ENCODE measurements at places on chromosomes 7 and 10.

DNA sequence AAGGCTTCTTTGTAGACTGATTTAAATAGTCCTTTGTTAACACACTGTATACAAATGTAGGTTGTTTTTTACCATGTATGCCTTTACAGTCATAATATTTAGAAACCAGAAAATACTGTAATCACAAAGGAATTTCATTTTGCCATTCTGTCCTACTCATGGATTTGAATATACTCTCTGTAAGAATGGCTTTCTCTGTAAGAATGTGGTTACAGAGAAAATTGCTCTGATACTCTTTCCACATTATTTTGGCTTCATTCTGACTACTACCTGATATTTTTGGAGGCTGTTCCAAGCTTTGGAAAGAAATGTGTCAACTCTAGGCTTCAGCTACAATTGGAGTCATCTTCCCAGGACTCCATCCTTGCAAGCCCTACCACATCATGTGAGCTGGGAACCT is 23.5 kb downstream of the CH25H start:
- no peak for DNase-seq
- no peaks in the 10 kb centered on the region for H3K36me3 ChIP-seq
- H3K27ac ChIP-seq: no peak overlapping the region
- H3K4me3 ChIP-seq: no peak overlapping the region
- no peaks in the 10 kb centered on the region for H3K4me1 ChIP-seq
- H3K27me3 ChIP-seq: no peaks in the 10 kb centered on the region

GRCh38 chr7:98800996-98801395 is 68.8 kb downstream of the TMEM130 start:
- H3K36me3 ChIP-seq: no peaks in the 10 kb centered on the region
- H3K27me3 ChIP-seq: no peaks in the 10 kb centered on the region
- H3K27ac ChIP-seq: no peak overlapping the region
- H3K4me1 ChIP-seq: peaks cover 4% of the 10 kb centered on the region
- no peak overlapping the region for H3K4me3 ChIP-seq
- no peak for DNase-seq

DNA sequence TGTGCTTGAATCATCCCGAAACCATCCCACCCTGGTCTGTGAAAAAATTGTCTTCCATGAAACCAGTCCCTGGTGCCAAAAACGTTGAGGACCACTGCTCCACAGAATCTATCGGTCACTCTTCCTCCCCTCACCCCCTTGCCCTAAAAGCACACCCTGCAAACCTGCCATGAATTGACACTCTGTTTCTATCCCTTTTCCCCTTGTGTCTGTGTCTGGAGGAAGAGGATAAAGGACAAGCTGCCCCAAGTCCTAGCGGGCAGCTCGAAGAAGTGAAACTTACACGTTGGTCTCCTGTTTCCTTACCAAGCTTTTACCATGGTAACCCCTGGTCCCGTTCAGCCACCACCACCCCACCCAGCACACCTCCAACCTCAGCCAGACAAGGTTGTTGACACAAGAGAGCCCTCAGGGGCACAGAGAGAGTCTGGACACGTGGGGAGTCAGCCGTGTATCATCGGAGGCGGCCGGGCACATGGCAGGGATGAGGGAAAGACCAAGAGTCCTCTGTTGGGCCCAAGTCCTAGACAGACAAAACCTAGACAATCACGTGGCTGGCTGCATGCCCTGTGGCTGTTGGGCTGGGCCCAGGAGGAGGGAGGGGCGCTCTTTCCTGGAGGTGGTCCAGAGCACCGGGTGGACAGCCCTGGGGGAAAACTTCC is 784 bp upstream of the SERPINE1 start:
- H3K4me3 ChIP-seq: no peak overlapping the region
- peaks cover 56% of the 10 kb centered on the region for H3K4me1 ChIP-seq
- peaks cover 9% of the 10 kb centered on the region for H3K36me3 ChIP-seq

DNA sequence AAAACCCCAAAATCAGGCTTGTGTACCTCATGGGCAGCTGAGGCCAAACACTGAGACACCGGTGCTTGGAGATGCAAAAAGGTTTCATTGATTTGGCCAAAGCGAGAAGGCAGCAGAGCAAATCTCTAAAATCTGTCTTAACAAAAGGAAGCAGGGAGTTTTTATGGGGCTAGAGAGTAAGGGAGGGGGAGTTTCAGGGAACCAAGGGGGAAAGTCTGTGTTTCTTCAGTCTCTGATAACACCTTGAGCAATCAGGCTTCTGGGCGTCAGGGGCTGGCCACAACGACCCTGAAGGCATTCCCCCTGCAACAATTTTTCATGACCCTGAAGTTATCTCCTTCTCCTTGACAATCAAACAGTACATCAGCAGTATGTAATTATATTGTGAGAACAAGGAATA is 2.7 kb upstream of the ZNF786 start:
- H3K4me1 ChIP-seq: peaks cover 10% of the 10 kb centered on the region
- H3K27ac ChIP-seq: peak overlapping the region; percentile 61
- peaks cover 2% of the 10 kb centered on the region for H3K36me3 ChIP-seq
- no peak overlapping the region for H3K4me3 ChIP-seq
- H3K27me3 ChIP-seq: no peaks in the 10 kb centered on the region

GRCh38 chr10:97406064-97406463 is 4.9 kb upstream of the RRP12 start:
- no peak for DNase-seq
- no peak overlapping the region for H3K27ac ChIP-seq
- H3K4me3 ChIP-seq: no peak overlapping the region
- peaks cover 6% of the 10 kb centered on the region for H3K4me1 ChIP-seq
- no peaks in the 10 kb centered on the region for H3K36me3 ChIP-seq

GRCh38 chr10:110632591-110633215 is 11.4 kb upstream of the RBM20 start:
- no peak for DNase-seq
- peaks cover 3% of the 10 kb centered on the region for H3K4me1 ChIP-seq
- H3K36me3 ChIP-seq: no peaks in the 10 kb centered on the region

- H3K4me1 ChIP-seq: no peaks in the 10 kb centered on the region
- no peaks in the 10 kb centered on the region for H3K27me3 ChIP-seq
- DNase-seq: no peak
- no peak overlapping the region for H3K4me3 ChIP-seq
- H3K27ac ChIP-seq: no peak overlapping the region
- no peaks in the 10 kb centered on the region for H3K36me3 ChIP-seq
Observed at GRCh38 chr7:121166916-121167315, 161.9 kb upstream of the WNT16 start.

GRCh38 chr7:44607141-44608068 is 978 bp downstream of the OGDH start:
- peak overlapping the region; percentile 45 for H3K27ac ChIP-seq
- no peaks in the 10 kb centered on the region for H3K36me3 ChIP-seq
- peak overlapping the region; percentile 98 for H3K4me3 ChIP-seq
- no peaks in the 10 kb centered on the region for H3K27me3 ChIP-seq
- DNase-seq: no peak

DNA sequence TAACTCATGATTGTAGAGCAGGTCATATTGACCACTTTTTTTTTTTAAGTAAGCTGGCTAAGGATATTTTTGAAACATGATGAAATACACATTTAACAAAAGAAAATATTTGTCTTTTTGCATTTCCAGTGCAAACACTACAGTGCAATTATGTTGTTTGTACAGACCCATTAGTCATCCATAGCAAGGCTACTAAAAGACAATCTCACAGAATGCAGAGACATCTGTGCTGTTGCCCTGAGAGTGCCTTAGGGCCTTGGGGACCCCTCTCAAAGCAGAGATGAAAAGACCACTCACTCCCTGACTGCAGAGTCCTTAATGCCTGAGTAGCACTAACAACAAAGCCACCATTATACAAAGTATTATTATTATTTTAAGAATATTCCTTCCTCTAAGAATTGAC is 104.5 kb downstream of the NRCAM start:
- no peaks in the 10 kb centered on the region for H3K36me3 ChIP-seq
- no peak overlapping the region for H3K27ac ChIP-seq
- no peaks in the 10 kb centered on the region for H3K27me3 ChIP-seq
- H3K4me1 ChIP-seq: no peaks in the 10 kb centered on the region

DNA sequence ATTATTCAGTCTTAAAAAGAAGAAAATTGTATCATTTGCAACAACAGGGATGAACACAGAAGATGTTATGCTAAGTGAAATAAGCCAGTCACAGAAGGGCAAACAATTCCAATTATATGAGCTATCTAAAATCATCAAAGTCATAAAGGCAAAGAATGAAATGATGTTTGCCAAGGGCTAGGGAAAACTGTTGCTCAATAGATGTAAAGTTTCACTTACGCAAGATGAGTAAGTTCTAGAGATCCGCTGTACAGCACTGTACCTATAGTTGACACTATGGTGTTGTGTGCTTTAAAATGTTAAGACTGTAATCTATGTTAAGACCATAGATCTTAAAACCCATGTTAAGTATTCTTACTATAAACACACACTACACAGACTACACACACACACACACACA is 904.6 kb upstream of the LRRN3 start:
- no peak overlapping the region for H3K4me3 ChIP-seq
- no peaks in the 10 kb centered on the region for H3K36me3 ChIP-seq
- H3K27ac ChIP-seq: no peak overlapping the region
- peak; percentile 61 for DNase-seq
- H3K27me3 ChIP-seq: no peaks in the 10 kb centered on the region

GRCh38 chr10:125021686-125022344 is 79.9 kb downstream of the ZRANB1 start:
- H3K27me3 ChIP-seq: no peaks in the 10 kb centered on the region
- H3K36me3 ChIP-seq: peaks cover 51% of the 10 kb centered on the region

DNA sequence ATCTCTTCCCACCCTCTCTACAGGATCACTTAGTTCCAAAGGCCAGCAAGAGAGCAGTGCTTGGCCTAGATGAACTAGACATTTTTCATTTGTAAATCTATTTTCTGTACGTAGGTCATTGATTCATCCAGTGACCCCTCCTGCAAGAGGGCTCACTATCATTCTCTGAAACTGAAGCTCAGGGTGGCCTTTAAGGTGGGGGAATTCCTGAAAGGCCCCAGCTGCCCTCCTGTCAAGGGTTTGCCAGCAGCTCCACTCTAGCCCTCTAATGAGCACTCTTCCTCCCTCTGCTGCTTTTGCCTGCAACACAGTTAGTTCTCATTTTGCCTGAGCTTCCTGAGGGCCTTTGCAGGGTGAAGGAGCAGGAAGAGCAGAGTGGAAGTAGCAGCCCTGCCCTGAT is 41.2 kb downstream of the LRRC18 start:
- no peaks in the 10 kb centered on the region for H3K4me1 ChIP-seq

Measured in trophoblast cell (in vitro differentiated cells and primary cell).